ENCODE measurements at places on chromosomes 7 and 10.

- DNase-seq: peak; percentile 84
Measured at GRCh38 chr10:3720228-3721019, 64.6 kb downstream of the KLF6 start.

DNA sequence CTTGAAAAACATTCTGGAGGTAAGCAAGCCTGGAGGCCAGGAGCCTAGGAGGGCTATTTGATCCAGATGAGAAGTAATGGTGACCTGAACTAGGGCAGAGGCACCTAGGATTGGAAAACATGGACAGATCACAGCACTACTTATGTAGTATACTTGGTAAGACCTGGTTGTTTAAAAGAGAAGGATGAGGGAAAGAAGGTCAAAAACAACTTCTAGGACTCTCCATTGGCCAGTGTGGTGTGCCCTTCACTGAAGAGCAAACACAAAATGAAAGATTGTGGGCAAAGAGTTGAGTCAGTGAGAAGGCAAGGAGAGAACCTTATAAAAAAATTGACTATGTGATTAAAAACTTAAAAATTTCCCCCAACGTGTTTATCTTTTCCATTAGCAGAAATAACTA lies 14.3 kb downstream of the ANKRD1 start:
- DNase-seq: no peak

GRCh38 chr10:3948843-3949242 lies 163.8 kb upstream of the KLF6 start:
- no peak for DNase-seq

DNA sequence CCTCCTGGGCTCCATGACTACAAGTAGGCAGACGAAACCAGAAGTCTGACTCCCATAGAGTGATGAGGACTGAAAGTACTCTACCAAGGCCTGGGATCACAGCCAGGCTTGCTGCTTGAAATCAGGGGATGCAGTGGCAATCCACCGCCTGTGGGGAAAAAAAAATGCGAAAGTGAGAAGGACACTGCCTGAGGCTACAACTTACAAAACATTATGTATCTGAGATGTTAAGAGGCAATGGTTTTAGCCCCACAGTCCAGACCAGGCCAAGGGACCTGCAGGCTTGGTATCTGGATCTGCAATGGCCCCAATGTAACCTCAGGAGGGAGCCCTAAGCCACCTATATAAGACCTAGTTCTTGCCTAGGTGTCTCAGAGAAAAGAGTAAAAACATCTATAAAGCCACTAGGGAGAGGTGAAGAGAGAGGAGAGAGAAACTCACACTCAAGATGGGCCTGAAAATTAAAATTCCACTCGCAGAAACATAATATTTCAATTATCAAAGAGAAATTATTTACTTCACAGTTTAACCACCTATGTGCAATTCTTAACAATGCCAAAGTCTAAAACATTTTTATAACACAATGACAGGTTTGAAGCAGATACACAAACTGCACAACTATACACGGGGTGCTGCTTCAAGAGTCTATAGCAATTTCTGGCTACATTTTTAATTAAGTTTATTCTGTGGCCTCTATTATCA lies 13.9 kb downstream of the DNAJC1 start:
- DNase-seq: peak; percentile 70

DNA sequence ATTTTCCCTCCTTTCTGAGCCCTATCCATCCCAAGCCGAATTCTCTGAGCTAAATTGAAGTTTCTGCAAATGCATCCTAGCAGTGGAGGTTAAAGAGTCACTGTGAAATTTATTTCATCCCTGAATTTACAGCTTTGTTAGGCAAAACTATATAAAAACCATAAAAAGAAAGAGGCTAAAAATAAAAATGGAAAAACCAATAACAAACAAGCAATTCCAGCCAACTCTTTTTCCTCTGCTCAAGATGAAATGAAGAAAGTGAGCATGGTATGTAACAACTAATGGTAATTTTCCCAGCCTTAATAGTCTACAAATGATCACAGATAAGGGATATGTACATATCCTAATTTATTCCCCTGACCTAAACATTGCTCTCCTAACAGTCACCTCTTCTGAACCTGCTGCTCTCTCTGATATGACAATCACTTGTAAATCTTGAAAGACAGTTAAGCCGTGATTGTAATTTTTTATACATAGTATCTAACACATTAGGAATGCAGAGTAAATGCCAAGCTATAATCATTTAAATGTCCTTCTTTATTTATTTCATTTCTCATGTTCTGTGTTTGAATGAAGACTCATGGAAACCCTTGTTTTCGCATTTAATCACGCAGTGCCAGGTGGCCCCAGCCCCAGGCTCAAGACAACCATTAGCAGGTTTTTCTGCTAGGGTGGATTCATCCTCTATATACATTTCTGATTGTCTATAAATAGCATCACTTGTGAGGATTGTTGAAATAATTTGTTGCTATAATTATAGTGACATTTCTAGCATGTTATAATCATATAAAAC lies 48.6 kb upstream of the NRP1 start:
- no peak for DNase-seq

DNA sequence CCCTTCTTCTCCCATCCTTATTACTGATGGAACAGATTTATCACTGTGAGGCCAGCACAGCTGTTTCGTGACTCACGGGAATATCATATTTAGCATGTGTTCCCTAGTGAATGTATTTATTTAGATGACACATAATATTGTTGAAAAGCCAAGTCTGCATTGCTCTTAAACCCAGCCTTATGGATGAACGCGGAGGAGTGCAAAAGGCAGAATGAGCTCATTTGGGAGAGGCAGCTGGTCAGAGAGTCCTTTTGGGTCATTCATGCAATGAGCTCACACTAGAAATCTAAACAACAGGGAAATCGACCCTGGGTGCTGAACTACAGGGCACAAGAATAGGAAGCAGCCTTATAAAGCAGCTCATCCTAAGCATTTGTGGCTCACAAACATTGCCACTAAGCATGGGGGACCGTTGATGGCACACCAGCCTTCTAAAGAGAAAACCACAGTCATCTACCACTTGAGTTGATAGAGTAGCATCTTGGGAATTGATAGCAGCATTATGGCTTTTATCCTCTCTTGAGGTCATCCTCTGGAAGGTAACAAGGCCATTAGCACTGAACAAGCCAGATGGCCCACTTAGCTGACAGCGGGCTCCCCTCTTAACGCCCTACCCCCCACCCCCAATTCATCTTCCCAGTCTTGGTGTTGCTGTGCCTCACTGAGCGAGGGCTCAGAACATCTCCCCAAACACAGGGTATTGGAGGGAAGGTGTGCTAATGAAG lies 32.9 kb upstream of the SDK1 start:
- DNase-seq: peak; percentile 94

DNA sequence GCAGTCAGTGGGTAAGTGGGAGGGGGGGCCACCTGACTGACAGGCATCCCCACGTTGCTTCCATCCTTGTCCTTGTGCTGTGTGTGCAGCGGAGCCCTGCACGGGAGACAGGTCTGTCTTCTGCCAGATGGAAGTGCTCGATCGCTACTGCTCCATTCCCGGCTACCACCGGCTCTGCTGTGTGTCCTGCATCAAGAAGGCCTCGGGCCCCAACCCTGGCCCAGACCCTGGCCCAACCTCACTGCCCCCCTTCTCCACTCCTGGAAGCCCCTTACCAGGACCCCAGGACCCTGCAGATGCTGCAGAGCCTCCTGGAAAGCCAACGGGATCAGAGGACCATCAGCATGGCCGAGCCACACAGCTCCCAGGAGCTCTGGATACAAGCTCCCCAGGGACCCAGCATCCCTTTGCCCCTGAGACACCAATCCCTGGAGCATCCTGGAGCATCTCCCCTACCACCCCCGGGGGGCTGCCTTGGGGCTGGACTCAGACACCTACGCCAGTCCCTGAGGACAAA lies 24.8 kb downstream of the TBATA start:
- no peak for DNase-seq

DNA sequence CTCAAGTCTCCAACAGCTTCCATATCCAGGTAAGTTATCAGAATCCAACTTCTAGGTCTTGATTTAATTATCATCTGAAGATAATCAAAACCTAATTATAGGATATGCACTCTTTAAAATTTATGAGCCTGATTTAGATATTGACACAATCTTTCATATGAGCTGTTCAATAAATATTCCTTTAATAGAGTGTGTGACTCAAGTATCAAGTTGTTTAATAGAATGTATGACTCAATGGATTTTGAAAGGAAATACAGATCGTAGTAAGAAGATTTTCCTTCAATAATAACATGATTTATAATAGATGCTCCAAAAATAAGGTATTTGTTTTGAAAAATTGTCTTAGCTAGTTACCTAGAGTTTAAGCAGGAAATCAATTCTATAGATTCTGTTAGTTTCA lies 97.8 kb downstream of the ABCA13 start:
- no peak for DNase-seq

GRCh38 chr7:113768387-113768786 lies 150.4 kb downstream of the PPP1R3A start:
- no peak for DNase-seq

- DNase-seq: peak; percentile 44
Measured at GRCh38 chr7:149669121-149669818, 104.1 kb downstream of the ZNF467 start.

GRCh38 chr7:118104812-118105441 lies 79.0 kb upstream of the LSM8 start:
- DNase-seq: no peak

GRCh38 chr10:110268442-110268841 lies 36.3 kb downstream of the SMNDC1 start:
- DNase-seq: no peak

DNA sequence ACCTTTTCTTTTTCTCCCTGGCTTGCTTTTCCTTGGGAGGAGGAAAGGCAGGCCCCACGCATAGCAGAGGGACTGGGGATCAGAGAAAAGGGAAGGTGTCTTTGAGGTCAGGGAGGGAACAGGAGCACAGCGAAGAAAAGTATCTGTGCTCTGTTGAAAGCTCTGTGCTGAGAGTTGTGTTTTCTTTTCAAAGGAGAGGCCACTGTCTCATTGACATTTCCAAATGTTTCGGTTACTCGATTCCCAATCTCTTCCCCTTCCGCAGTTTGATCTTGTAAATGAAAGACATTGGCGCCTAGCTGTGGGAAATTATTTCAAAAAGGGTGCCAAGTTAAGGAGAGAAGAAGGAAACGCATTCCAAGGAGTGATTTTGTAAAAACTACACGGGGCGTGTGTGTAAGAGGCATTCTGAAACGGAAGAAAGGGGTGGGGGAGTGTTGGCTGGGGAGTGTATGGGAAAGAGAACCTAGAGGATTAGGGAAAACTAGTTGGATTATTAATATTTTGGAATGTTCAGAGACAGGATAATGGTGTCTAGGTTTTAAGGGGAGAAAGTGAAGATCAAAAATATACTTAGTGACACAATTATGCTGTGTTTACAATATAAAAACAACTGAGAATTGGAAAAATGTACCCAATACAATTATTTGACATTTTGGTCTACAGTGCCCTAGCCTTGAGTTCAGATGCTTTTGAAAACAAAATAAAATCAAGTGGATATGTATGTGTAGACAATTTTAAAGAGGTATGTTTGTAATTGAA lies 708 bp downstream of the KLHDC10 start:
- DNase-seq: no peak

- no peak for DNase-seq
Measured at GRCh38 chr7:128264477-128264876, 23.4 kb downstream of the LEP start.

DNA sequence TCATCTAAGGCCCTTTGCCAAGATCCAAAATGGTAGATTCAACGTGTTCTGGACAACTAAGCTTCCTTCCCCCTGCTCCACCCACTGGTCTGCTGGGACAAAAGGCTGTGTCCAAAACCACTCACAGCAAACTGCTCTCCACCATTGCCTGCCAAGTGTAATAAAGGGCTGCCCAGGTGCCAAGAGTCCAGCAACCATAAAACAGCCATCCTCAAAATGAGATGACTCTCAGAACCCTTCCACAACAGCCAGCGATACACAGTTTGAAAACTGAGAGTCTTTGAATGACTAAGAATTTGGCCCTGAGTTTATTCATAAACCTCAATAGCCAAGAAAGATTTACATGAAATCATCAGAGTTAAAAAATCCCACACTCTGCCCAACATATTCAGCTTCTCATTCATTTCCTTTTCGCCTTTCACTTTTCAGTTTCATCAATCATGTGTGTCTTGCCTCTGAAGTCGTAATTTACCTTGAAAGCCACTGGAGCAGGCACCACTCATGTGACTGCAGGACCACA lies 658.1 kb upstream of the MGMT start:
- DNase-seq: no peak

- DNase-seq: no peak
Measured at GRCh38 chr7:34772296-34772938, 114.4 kb downstream of the NPSR1 start.

- no peak for DNase-seq
Measured at GRCh38 chr10:119275085-119275484, 67.7 kb downstream of the GRK5 start.

DNA sequence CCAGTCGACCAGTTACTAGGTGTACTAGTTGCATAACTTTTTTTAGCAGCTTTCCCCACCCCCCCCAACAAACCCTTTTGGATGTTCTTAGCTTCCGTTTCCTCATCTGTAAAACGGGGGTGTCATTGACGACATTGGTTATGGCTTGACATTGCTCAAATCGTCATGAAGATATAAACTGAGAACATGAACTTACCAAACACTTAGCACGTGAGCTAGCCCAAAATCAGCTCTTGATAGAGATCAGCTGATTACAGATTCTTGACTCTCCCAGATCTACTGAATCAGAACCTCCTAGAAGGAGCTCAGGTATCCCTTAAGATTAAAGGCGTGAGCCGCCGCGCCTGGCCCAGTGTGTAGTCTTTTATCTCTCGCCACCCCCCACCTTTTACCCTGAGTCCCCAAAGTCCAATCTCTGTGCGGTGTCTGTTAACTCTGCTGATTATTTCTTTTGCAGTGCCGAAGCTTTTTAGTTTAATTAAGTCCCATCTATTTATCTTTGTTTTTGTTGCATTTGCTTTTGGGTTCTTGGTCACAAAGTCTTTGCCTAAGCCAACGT lies 1.0 kb upstream of the GNA12 start:
- no peak for DNase-seq

DNA sequence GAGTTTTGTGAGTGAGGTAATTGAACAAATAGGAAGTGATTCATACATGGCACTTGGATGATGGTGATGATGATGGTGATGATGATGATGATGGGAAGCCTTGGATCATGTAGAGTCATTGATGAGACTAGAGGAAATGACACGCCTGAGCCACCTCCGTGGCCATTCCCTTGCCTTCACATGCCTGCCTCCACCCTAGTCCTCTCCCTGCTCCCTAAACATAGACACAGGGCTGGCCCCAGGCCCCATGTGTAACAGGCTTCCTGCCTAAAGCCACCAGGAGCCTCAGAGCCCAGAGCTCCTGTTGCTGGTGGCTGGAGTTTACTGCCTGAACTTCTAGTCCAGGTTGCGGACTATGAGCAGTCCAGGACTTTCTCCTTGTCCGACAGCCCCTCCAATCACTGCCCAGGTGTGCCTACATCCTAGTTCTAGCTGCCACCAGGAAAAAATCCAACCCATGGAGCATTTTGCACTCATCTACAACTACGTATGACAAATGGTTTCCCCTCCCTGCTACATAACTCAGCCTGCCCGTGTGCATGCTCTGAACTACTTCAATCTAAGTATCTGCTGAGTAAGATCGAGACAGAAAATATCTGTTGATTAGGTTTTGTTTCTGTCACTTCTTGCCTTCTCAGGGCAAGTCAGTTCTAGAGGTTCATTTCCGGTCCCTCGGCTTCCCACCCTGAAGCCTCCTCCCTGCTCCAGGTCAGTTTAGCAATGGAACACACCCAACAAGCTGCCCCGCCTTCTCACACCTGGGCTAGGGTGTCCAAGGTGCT lies 35.5 kb upstream of the KDM7A start:
- DNase-seq: peak; percentile 21
